SJSA1 (cell line): ENCODE measurements at places on chromosomes 11 and 22.

GRCh38 chr11:73875840-73876239 lies 806 bp downstream of the COA4 start:
- DNase-seq = peak; percentile 3

GRCh38 chr11:15851051-15851498 lies 505.3 kb downstream of the SOX6 start:
- no peak for DNase-seq

- DNase-seq = no peak
Observed at GRCh38 chr11:20840341-20840740, 171.0 kb downstream of the NELL1 start.

DNA sequence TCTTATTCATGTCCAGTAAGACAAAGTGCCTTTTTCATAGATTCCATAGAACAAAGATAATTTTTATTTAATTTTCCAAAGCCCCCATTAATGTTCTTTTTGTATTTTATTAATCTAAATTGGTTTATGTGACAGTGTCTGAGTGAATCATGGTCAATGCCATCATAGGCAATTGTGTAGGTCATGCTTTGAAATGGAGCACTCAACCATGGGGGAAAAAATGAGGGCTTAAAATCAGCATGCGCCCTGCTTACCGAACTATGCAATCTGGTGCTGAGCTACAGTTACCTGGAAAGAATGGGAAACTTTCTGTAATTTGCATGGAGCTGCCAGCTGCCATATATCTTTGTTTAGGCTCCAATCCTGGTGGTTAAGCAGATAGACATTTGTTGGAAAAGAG lies 28.4 kb upstream of the RAB38 start:
- no peak for DNase-seq

GRCh38 chr11:122765487-122766131 lies 72.7 kb upstream of the CRTAM start:
- DNase-seq = no peak

DNA sequence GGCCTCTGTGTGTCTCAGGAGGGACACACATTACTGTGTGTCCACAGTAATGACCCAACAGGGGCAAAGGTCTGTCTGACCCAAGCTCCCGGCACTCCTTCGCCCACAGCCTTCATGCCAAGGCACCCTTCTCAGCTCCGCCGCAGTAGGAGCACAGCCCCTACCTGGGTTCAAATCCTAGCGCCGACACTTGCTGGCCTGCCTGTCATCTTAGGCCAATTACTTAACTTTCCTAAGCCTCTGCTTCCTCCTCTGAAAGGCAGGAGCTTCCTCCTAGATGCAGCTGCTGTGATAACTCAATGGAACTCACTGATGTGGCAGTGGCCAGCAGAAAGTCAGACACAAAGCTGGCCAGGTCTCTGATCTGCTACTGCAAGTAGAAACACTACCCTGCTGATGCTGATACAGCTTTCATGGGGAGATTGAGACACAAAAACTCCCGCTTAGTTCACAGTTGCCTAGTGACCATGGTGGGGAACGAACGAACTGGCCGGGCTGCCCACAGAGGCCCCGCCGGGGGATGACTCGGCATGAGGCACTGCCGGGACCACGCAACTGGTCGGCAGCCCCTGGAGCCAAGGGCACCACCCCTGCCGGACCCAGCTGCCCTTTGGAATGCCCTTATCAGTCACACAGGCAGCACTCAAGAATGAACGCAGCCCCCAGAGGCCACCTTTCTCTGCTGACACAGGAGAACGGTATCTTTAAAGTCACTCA lies 8.1 kb downstream of the EHD1 start:
- peak; percentile 46 for DNase-seq

DNA sequence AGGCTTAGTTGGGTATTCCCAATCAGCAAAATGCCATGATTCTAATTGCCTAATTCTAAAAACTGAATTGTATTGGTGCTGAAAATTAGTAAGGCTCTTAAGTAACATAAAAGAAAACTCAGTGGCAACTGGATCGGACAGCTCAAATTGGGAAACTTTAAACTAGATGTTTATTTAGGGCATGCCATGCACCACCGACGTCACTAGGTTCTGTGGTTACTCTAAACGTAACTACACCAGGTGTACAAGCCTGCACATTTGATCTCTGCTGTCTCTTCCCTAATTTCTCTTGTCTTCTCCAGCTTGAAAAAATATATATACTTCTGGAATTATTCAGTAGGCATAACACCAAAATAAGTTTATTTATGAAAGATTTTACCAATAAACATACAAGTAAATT lies 378.2 kb downstream of the DCDC1 start:
- DNase-seq = no peak

- DNase-seq = no peak
Observed at GRCh38 chr22:20192972-20193760, 42.3 kb upstream of the CCDC188 start.

- DNase-seq = no peak
Observed at GRCh38 chr11:60972182-60973030, 926 bp downstream of the CD6 start.

GRCh38 chr22:48205161-48205560 lies 1442.7 kb downstream of the TBC1D22A start:
- DNase-seq = no peak

- DNase-seq = no peak
Observed at GRCh38 chr11:117278347-117278746, 12.8 kb upstream of the BACE1-AS start.

DNA sequence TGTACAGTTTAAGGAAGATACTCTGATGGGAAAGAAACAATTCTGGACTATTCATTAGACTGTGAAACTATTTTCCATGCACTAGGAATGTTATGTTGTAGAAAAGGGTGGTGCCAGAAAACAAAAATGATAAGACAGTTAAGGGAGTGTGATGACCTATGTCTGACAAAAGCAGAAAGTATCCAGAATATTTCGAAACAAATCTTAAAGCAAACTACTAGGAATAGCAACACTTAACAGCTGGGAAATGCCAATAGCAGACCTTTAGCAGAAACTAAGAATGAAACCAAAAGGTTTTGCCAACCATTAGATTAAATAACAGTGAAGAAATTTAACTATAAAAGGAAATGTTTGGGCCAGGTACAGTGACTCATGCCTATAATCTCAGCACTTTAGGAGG lies 3.3 kb upstream of the ARHGAP20 start:
- DNase-seq = peak; percentile 39

GRCh38 chr22:31583861-31584485 lies 78.0 kb downstream of the PISD start:
- no peak for DNase-seq

DNA sequence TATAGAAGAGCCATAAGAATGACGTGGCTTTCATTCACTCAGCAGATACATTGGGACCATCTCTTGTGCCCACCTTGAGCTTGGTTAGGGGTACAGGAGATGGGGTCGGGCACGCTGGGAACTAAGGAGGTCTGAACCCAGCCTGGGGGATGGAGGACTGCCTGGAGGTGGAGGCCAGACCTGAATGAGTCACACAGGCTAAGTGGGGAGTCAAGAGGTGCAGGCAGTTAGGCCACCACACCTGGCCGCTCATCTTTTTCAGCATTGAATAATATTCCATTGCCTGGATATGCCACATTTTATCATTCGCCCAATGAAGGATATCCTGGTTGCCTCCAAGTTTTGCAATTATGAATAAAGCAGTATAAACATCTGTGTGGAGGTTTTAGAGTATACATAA lies 3.8 kb upstream of the PPIL2 start:
- no peak for DNase-seq

DNA sequence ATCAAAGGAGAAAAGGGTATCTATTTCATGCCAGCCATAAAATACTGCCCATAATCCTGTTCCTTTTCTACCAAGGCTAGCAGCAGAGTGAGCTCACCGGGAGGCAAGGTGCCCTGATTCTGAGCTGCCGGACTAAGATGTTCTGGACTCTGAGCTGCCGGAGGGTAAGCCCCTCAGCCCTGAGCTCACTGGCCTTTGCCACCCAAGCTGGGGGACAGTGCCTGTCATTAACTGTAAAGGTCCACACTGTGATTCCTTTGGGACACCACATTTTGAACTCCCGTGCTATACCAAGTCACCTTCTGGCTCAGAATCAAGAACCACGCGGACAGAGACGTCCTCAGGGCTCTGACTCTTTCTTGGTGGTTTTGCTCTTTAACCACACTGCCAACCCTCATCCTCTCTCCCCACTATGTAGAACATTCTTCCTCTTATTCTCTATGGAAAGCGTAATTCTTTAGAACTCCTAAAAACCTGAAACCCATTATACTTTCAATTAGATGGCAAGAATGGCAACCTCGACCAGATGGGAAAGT lies 88.4 kb upstream of the BID start:
- DNase-seq = no peak

- DNase-seq = no peak
Observed at GRCh38 chr11:93547773-93548172, 4.6 kb upstream of the SMCO4 start.

DNA sequence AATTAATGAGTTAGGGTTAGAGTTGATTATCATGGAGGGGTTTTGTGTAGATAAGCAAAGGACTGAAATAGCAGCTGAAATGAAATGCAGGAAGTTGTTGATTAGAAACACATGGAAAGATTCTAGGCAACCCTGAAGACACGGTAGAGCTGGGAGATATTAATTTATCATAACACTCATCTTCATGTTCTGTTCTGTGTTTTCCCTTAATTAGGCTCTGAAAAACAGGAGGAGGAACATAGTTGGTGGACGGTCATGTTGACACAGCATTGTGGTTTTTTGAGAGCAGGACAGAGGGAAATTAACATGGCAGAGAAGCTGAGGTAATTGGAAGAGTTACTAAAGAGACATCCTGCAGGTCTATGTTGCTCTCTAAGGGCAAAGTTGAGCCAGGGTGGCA lies 138.8 kb upstream of the UBASH3B start:
- no peak for DNase-seq

- no peak for DNase-seq
Observed at GRCh38 chr11:13341026-13341425, 63.4 kb downstream of the BMAL1 start.

DNA sequence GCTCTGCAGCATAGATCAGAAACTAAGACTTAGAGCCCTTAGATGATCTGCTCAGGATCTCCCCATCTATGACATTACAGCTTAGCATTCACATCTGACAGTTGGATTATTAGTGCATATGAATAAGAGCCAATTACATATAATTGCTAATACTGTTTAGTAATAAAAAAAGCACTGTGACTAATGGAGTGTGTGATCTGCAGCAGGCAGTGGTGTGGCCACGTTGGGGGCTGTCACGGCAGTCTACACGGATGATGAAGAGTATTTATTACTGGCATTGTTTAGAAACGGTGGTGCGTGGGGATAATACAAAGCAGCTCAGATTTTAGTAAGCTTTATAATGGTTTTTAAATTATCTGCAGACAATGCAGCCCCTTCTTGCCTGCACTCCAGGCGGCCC lies 93.5 kb upstream of the TIMP3 start:
- no peak for DNase-seq
